MV-4-11 (cell line): ENCODE measurements at places on chromosomes 3 and 15.
A peak's percentile ranks its signal among the peaks of the same experiment; 100 is the strongest.

GRCh38 chr15:69957175-69957574 lies 140.5 kb downstream of the TLE3 start:
- no peak for DNase-seq

DNA sequence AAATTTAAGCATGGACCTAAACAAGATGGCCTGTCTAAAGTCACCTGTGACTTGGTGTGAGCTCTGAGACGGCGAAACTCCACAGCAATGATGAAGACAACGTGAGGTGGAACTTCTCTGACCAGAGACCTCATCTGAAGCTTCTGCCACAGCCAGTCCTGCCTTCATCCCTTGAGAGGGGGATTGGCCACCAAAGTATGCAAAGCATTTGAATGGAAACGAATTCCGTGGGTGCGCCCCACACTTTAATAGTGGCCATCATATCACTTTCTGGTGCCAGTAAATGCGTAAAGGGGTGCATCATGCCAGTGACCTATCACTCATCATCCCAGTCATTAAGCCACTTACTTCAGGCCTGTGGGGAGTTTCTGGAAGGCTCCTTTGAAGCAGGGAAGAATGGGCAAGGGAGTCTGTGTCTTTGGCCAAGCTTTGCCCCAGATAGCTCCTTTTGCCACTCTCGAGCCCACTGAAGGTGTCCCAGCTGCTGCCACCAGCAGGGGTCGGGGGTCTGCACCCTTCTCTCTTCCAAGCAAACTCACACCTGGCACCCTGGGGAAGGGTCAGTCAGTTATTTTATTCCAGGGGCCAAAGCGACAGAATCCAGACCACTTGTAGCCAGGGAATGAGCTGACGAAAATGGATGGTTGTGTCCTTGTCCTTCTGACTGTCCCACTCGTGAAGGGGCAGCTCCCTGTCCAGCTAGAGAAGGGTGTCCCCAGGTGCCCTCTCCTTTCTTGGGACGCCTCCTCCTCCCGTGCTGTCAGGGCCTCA lies 17.7 kb downstream of the MUC20 start:
- no peak for DNase-seq

- peak; percentile 92 for DNase-seq
Measured at GRCh38 chr3:120033596-120033995, 60.7 kb downstream of the GSK3B start.

DNA sequence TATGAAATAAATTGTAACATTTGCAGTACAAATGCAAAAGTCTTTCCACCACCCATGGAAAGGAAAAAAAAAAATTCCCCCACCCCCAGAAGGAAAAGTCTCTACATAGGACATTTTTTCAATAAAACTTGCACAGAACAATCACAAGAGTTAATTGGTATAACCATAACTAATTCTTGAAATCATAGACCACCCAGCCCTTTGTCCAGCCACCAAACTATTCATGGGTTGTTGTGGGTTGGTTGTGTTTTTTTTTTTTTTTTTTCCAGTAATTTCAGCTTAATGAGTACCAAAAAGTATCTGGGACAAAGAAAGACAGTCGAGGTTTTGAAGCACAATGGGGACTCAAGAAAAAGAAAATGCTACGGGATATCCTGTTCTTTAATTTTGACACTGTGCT lies 355.0 kb upstream of the ROBO2 start:
- DNase-seq, result no peak

GRCh38 chr3:149016669-149017541 lies 25.6 kb downstream of the GYG1 start:
- DNase-seq, result peak; percentile 57

DNA sequence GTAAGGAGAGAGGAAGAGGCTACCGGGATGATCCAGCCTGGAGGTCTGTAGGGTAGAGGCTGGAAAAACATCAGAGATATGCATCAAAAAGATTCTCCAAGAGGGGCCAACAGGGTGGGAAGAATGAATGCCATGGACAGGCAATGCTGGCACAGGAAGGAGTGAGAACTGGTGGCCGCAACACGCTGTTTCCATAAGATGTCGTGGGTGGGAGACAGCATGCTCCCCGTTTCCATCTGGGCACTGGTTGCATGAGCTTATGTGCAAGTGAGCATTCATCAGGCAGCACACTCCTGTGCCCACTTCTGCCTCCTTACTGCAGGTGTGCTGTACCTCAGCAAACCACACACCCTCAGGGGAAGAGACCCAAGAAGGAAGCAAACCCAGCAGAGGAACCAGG lies 59.4 kb downstream of the GABRB3 start:
- DNase-seq, result no peak

DNA sequence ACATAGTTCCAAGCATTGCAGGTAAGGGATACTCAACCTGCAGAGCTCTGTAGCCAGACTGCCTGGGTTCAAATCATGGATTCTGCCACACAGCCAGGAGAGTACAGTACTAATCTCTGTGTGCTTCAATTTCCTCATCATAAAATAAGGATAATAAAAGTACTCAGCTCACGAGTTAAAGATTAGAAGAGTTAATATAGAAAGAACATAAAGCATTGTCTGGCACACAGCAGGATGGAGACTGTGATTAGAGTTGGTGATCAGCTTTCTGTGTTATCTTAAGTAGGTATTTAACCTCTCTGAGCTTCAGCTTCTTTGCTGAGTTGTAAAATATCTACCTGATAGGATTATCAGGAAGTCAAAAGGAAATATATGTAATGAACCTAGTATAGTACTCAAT lies 2.7 kb downstream of the CEP70 start:
- no peak for DNase-seq

DNA sequence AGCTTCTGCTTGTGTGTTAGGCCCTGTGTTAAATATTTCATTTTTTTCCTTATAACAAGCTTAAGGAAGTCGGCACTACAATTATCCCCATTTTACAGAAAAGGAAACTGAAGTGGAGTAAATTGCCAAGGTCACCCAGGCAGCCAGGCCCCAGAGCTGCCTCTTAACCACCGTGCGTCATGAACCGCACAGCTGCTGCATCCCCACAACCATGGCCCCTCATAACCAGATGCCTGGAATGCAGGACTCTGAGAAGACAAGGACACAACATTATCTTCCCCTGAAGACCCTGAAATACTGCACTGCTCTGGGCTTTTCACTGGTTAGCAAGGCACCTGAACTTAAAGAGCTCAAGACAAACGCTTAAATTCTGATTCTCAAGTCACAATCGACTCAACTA lies 14.6 kb downstream of the LRIG1 start:
- no peak for DNase-seq

DNA sequence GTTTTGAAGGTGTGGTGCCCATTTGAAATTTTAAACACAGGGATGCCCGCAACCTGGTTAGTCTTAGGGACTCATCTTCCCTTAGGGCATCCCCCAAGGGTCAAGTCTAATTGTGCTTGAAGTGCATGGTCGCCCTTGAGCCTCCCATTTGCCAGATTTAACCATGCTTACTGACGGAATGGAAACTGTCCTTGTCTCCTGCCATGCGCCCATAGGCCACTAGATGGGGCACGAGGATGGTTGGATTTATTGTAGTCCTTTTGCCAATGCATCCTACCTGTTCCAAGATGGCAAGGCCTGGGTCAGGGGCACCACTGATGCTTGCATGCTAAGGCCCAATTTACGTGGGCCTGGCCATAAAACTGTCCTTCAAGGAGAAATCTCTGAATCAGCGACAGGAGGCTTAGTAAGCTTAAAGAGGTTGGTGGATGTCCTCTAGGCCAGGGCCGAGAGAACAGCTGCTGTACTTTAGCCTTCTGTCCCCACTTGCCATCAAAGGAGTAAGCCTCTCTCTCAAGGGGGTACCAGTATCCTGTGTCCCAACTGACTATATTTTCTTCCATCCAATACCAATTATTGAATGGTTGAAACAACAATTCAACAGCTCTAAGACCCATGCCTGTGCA lies 355.4 kb downstream of the OTOL1 start:
- DNase-seq, result peak; percentile 33

DNA sequence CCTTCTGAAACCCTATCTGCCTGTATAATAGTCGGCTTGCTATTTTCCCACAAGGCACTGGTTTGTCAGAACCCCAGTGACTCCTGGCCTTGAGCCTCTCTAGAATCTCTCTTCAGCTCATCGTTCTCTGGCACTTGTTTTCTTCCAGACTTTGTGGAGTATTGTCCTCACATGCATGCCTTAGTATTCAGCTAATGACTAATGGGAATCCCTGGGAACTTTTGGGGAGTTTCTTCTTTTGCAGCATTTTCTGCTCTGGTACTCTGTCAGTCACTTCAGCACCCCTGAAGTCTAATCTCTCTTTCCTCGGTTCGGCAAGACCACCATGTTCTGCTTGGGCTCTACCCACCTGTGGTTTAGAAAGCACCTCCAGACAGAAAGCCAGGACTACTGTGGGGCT lies 35.8 kb upstream of the THRB start:
- DNase-seq, result no peak

DNA sequence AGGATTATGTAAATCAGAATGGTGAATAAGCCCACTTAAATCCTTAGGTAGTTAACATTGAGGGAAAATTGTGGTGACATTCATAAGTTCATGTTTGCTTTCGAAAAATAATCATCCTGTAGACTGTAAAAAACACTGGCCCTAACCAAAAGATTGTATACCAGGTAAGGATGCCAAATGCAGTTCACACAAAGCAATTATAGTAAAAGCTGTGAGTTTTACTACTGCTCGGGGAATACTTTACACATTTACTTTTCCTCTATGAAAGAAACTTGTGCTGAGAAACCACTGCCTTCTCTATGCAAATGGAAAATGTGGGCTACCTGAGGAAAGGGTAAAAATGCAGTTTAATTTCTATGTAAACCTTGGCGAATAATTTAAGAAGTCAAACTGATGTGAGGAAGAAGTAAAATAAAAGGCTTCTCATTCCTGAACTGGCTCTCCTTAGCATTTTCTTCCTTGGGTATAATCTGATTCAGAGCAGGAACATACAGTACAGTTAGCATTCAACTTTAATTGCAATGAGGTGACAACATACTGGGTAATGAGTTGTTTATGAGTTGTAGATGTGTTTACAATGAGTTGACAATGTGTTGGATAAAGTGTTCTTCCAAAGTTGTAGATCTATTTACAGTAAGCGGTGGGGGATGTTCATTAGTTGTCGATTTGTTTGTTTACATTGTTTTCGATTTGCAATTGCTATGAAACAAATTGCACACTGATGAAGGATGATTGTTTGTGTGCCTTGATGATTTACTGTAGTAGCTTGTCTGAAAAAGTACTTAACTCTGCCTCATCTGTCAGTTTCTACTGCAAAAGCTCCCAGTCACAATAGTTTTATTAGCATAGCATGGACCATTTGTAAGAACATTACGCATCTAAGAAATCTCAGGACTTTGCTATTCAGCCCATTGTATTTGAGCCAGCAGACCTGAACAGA lies 453.0 kb upstream of the DPH6 start:
- no peak for DNase-seq

DNA sequence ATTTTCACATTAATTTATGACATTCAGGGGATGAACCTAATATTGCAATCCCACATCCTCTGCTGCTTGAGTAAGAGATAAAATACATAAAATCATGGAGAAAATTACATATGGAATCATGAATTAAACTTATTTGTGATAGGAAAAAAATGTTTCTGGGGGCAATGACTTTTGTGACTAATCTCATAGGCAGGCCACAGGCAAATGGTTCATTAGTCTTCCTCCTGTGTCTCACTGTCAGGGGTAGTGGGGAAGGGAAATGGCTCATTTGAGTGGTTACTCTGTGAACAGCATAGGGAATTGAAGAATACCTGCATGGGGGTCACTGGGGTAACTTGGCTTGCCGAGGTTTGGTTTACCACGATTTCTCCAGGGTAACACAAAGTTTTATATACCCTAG lies 72.0 kb downstream of the TFG start:
- no peak for DNase-seq

DNA sequence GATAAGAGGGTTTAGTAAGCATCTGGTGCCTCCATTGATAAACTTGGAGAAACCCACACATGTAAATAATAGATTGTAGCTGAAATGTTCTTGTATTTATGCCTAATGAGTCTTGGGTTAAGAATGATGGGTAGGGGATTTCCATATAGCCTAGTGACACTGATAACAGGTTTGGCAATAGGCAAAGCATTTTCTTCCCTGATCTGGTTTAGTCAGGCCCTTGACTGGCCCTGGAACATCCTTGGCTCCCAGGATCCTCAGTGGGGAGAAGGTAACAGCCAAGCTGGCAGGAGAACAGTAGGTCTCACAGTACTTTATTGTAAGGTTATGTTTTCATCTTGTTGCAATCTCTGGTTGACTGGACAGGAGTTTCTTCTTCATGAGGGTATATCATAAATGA lies 228.4 kb downstream of the DIPK2A start:
- no peak for DNase-seq

- DNase-seq, result peak; percentile 25
Measured at GRCh38 chr15:72706266-72706665, 20.3 kb downstream of the BBS4 start.

GRCh38 chr3:171309906-171310359 lies 150.3 kb downstream of the TNIK start:
- no peak for DNase-seq

DNA sequence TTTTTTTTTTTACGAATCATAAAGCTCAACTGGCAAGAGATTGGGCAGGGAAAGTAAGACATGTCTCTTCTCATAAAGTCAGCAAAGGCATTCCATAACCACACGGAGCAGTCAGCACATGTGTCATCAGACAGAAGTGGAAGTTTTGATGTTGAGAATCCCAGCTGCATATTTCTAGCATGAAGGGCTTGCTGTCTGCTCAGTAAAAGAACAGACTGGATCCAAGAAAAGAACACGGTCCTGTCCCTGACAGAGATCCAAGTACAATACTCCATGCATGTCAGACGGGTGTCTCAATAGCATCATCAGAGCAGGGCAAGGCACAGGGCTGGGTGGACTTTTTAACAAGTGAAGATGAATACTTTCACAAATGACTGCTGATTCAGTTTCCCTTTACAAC lies 38.2 kb downstream of the ABI3BP start:
- DNase-seq, result no peak

- DNase-seq, result no peak
Measured at GRCh38 chr3:99861216-99861615, 43.6 kb downstream of the CMSS1 start.

DNA sequence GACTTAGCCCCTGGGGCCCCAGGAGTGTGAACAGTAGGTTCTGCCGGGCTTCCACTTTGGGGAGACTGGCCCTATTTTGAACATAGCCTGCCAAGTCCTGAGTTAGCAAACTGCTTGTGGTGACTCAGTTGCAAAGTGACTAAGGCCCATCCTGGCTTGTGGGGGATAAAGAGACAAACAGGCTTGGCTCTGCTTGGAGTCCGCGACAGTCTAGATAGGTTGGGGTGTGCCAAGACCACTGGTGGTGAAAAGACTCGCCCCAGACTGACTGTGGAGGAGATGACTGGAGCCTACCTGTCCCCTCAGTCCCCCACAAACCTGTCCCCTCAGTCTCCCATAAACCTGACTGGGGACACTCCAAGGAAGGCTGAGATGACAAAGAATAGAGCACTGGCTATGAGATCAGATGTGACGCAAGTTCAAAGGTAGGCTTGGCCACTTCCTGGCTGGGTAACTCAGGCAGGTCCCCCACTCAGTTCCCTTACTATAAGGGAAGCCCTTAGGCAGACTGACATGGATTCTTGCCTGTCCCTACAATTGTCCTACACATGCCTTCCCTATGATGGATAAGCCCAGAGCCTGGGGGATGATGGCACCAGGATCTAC lies 4.3 kb downstream of the DNASE1L3 start:
- DNase-seq, result no peak
